Purkinje cell (primary cell): ENCODE measurements at places on chromosomes 5 and 9. TPM values are rescaled to one million over a fixed set of nuclear protein-coding genes. Genes with fewer than 3 reads are reported as not detected.

The LCP2 gene
- 0.15 and 0.87 TPM in 2 replicates for polyA plus RNA-seq

The PCDHA12 gene
- 1.1 and 1.2 TPM in 2 replicates for polyA plus RNA-seq

The PCDHB15 gene
- polyA plus RNA-seq: 28.7 and 30.0 TPM in 2 replicates

The TTC33 gene
- polyA plus RNA-seq: 12.7 and 24.1 TPM in 2 replicates

The AMACR gene
- 47.7 and 67.5 TPM in 2 replicates for polyA plus RNA-seq

The RASEF gene
- 0.04 TPM in 1 of 2 replicates, not detected in the other for polyA plus RNA-seq

The TTC23L gene
- 0.29 and 0.42 TPM in 2 replicates for polyA plus RNA-seq

The PCDHGB3 gene
- polyA plus RNA-seq: 0.06 and 1.2 TPM in 2 replicates

The SMIM33 gene
- not detected in 2 replicates for polyA plus RNA-seq

The LPCAT1 gene
- polyA plus RNA-seq: 2.6 and 6.9 TPM in 2 replicates

The PCDHGA4 gene
- 0.27 TPM in 1 of 2 replicates, not detected in the other for polyA plus RNA-seq

The TLR4 gene
- polyA plus RNA-seq: 0.78 and 2.2 TPM in 2 replicates

The PRSS3 gene
- polyA plus RNA-seq: 4.4 and 26.2 TPM in 2 replicates
